Activated naive CD8-positive, alpha-beta T cell treated with anti-CD3 and anti-CD28 coated beads, Interleukin-2, amount 50 U/mL, for 24 hours (primary cell): ENCODE measurements at places on chromosomes 6 and 20.

DNA sequence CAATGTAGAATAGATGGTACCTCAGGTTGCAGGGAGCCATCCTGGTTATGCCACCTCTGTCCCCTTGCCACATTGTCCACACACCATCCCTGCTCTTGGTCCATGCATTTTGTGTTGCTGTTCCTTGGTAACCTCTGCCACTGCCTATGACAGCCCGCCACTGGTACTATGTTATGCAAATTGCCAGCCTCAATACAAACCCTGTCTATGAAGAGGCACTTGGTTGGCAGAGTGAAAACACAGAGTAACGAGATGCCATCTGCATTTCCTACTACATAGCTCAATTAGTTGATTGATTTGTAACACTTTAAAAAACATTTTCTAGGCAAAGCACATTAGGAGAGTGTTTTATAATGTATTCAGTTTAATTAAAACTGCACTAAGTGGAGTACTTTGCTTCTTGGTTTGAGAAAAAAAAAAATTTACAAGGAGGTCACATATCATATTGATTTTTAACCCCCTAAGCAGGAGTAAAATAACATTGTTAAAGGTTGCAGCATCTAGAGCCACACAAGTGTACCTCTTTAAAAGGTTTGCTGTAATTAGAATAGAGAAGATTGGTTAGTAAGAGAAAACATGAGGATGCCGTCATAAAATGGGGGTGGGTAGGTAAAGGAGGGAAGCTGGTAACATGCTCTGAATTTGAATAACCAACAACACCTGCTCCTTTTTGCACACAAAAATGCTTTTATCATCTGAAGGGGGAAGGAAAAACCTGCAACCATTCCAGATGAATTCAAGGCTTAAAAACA is 817.1 kb downstream of the KIF16B start:
- no peak for DNase-seq

- no peak for DNase-seq
Observed at GRCh38 chr6:134099770-134100169, 47.3 kb upstream of the SLC2A12 start.

- no peak for DNase-seq
Observed at GRCh38 chr6:34317882-34318498, 69.2 kb upstream of the SMIM29 start.

DNA sequence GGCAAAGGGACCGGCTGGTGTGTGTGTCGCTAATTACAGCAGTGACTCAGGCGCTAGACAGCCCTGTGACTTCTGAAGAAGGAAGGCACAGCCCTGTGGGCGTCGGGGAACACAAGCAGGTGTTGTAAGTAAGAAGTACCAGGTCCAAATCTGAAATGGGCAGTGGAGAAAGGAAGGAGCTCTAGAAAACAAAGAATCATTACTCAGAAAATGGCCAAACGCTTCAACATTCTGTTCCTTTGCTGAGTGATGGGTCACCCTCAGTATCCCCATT is 106.8 kb downstream of the PXDC1 start:
- no peak for DNase-seq

DNA sequence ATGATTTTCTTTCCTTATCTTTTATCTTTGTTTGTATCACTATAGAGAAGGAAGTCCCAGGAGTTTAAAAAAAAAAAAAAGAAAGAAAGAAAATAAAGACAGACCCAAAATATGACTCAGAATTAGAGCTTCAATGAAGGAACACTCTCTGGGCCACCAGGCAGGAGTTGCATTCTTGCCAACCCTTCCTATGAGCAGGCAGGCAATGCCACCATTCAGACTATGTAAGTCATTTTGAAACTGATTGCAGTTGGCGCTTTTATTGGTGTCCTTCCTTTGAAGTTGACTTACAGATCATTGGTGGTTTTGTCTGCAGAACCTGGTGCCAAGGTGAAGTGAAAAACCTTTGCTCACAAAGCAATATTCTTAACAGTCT is 50.3 kb downstream of the MYB start:
- no peak for DNase-seq

DNA sequence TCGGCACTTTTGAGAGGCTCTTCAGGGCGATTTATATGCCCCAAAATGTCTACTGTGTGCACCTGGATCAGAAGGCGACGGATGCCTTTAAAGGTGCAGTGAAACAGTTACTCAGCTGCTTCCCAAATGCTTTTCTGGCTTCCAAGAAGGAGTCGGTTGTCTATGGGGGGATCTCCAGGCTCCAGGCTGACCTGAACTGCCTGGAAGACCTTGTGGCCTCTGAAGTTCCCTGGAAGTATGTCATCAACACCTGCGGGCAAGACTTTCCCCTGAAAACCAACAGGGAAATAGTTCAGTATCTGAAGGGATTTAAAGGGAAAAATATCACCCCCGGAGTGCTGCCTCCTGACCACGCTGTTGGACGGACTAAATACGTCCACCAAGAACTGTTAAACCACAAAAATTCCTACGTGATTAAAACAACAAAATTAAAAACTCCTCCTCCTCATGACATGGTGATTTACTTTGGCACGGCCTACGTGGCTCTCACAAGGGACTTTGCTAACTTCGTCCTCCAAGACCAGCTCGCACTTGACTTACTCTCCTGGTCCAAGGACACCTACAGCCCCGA is 8.2 kb downstream of the GCNT2 start:
- DNase-seq: no peak

DNA sequence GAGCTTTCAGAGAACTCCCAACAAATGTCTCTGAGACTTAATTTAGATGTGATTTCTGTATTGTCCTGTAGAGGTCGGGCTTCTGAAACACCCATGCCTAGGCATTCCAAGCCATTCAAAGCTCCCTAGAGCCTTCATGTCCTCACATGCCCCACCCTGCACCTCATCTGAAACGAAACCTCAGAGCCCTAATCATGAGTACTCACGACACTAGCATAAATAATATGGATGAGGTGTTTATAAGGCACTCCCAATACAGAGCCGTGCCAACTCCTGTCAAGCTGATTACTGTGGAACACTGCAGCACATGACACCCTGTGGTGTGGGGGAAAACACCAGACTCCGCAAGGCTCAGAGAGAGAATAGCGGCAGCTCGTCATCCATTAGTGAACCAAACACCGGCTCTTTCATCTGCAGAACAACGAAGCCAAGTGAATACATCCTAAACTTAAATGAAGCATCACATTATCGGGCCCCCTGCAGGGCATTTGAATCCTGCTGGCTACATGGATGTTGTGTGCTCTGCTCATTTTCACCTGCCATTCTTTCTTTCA is 83.8 kb downstream of the FNDC1 start:
- no peak for DNase-seq

- no peak for DNase-seq
Observed at GRCh38 chr20:49612127-49612738, 44.3 kb upstream of the PTGIS start.

DNA sequence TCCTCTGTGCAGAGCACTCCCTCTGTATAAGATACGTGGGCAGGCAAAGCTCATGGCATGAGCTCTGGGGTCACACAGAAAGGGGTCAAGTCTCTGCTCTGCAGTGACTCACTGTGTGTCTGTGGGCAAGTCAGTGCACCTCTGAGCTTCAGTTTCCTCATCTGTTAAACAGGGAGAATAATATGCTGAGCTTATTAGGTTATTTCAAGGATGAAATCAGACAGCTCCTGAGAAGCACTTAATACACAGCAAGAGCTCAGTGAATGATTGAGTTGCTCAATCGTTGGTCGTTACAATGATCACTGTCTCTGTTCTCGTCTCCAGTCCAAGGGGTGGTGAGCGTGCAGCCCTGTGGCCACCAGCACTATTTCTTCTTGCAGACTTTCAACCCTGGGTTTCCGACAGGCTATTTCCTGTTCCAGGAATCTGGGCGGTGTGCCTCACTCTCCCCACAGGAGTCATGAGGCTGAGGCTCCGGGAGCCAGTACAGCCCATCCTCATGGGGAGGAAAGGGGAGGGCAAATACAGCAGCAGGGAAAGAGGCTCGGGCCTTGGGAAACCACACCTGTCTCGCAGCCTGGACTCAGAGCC is 28.9 kb downstream of the KIAA1755 start:
- no peak for DNase-seq

DNA sequence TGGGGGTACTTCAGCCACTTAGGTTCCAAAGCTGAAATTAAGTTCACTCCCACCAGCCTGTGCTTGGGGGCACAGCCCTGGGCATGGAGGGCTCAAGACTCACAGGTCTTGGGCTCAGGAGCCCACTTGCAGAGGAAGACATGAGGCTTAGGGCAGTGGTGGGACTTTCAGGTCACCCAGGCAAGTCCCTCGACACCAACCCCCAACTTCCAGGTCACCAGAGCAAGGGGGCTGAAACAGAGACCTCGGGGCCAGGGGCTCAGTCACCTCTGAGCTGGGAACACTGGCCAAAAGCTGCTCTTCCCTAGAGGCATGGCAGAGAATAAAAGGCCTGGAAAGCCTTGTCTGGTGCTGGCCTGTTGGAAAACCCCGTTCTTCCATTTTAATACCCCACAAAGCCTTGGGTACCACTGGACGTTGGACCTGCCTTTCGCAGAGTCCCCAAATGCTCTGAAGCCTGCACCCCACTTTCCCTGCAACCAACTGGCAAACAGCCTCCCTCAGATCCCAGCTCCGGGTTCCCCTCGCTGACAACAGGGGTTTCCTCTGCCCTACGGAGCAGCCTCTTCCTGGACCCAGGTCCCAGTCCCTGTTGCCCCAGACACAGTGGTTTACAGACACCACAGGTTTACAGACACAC is 160.9 kb upstream of the PMEPA1 start:
- no peak for DNase-seq

- DNase-seq: no peak
Observed at GRCh38 chr20:44501448-44501847, 20.4 kb downstream of the SERINC3 start.

DNA sequence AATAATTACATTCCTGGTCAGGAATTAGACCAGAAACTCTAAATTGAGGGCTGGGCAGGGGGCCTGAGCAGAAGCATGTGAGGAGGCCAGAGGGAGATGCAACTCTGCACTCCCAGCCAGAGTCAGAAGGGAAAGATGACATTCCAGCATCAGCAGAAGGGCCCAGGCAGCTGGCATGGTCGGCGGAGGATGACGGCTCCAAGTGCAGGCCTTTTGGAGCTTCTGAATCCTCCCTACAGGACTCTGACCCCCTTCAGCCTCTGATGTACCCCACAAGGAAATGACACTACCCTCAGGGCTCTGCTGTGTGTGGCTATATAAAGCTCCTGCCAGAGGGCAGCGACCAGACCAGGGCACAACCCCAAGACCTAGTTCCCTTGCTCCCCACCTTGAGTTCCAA is 1.9 kb downstream of the LRFN2 start:
- DNase-seq: no peak

DNA sequence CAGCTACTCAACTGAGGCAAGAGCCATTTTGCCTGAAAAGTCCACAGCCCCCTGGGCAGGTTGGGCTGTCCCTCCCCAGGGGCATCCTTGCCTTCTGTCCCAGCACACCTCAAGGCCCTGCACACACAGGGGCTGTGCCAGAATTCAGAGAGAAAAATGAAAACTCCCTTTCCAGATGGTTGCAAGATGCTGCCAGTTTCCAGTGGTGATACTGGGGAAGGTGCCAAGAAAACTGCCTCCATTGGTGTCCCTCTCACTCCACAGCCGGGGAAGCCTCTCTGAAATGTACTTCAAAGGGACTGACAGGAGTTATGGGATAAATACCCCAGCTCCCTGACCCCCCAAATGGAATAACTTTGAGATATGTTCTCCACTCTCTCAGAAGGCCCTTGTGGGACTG is 154.2 kb upstream of the MAFB start:
- no peak for DNase-seq

DNA sequence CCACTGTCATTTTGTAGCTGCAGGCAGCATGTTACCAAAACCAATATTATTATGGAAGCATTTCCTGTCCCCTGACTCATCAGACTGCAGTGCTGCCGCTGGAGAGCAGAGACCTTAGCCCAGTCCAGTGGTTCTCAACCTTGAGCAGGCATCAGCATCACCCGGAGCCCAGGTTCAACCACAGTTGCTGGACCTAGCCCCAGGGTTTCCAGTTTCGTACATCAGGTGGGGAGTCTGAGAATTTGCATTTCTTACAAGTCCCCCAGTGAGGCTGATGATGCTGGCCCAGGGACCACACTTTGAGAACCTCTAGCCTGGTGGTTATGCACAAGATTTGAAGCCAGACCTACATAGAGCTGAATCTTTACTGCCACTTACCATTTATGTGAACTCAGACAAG is 47.3 kb downstream of the LY86 start:
- no peak for DNase-seq

- peak; percentile 82 for DNase-seq
Observed at GRCh38 chr6:31572041-31572911, at the start of gene LTA. Gene LTA, plus strand, starts transcription at chr6:31572289. Its CDS starts 454 bp downstream, at chr6:31572743.

DNA sequence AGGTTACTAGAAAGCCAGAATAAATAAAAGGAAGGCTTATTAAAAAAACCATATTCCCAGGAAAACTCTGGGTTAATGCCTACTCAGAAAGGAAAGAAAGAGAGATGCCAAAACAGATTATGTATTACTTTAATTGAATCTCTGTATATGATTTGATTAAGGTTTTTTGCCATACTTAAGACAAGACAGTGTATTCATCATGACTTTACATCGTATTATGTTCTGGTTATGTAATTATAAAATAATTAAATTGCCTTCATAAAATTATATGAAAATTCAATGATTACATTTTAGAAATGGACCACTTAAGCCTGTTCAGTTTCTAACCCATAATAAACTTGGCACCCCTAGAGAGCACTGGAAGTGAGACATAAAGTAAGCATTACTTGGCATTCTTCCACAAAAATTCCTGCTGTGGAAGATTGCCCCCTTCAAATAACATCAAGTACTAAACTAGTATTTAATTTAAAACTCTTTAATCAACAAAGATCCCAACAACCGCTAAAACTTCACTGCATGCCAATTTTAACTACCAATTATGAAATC is 20.8 kb upstream of the IBTK start:
- no peak for DNase-seq

GRCh38 chr6:119735530-119735929 is 386.0 kb upstream of the MAN1A1 start:
- no peak for DNase-seq

GRCh38 chr20:4625687-4626086 is 96.0 kb upstream of the PRND start:
- DNase-seq: no peak

DNA sequence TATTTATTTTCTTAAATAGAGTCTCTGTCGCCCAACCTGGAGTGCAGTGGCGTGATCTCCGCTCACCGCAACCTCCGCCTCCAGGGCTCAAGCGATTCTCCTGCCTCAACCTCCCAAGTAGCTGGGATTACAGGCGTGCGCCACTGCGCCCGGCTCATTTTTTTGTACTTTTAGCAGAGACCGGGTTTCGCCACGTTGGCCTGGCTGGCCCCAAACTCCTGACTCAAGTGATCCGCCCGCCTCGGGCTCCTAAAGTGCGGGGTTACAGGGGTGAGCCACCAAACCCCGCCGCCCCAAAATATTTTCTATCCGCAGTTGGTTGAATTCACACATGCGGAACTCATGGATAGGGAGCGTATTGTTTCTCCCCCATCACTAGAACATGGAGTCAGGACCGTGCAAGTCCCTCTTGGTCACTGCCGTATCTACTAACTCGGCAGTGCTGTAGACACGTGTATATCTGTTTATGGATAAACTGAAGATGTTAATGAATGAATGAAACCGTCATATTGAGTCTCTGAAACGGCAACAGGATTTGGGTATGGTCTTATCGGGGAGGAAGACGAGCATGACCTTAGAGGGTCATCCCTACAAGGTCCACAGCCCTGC is 904 bp downstream of the MKKS start:
- no peak for DNase-seq
